Stimulated activated CD8-positive, alpha-beta memory T cell treated with anti-CD3 and anti-CD28 coated beads, Interleukin-12 subunit alpha, Interleukin-12 subunit beta, amount 100 ng/mL, for 1 hour (primary cell): ENCODE measurements at places on chromosomes 5 and 9.

GRCh38 chr5:31918739-31919138 is 255.4 kb downstream of the GOLPH3 start:
- DNase-seq: no peak

DNA sequence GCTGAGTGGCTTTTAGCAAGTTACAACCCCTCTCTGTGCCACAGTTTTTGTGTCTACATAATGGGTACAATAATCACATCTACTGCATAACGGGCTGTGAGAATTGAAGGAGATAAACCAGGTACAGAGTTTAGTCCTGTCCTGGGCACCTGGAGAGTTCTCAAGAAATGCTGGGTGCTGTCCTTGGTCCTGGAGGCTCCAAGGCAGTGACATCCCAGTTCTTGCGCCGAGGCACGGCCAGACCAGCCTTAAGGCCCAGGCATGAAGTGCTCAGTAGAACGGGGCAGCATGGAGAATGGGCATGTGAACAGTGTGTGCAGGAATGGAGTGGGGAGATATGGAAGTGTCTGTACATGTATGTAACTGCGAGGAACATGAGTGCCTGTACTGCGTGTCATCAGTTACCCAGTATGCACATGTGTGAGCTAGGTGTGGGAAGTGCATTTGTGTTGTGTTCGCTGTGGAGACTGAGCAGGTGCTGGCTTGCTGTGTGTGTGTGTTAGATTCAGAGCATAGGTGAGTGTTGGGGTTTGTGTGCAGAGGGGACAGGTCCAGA is 6.3 kb upstream of the UNC5A start:
- no peak for DNase-seq

- DNase-seq: no peak
Measured at GRCh38 chr9:105444130-105444529, 3.7 kb upstream of the FSD1L start.

GRCh38 chr9:120312031-120312430 is 267.9 kb downstream of the CDK5RAP2 start:
- DNase-seq: no peak

DNA sequence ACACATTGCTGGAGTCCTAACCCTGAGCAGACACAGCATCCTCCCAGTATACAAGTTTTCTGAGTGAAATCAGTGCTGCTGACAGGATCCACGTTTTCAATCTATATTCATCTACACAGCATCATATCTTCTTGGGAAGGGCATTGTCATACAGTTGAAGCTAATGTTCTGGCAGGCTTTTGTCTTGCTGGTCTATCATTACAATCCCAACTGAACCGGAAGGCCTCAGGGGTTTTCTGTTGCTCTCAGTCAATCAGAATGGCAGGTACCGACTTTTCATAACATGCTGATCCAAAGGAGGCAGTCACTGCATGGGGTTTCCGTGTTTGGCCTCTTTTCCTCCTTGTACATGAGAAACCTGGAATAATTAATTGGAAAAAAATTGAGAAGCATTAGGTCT is 2118.8 kb upstream of the WWC1 start:
- DNase-seq: no peak

DNA sequence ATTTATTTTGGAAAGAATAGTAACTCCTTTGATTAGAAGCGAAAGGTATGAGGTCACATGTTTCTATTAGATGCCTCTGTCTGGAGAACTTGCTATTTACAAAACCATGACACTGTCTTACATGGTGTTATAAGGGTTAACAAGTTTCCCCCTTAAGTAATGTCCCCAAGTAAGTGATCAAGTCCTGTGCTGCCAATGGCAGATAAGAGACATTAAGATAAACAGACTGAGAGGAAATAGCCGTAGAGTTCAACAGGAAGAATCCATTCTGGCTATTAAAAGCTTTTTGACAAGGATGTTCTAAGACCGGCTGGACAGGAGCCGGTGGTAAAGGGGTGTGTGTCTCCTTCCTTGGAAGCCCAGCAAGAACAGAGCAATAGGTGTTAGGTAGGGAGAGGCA is 257.5 kb downstream of the GADD45G start:
- DNase-seq: no peak

GRCh38 chr5:44402084-44402483 is 12.9 kb upstream of the FGF10 start:
- no peak for DNase-seq

GRCh38 chr5:91423871-91424270 is 40.8 kb upstream of the ARRDC3 start:
- DNase-seq: no peak

DNA sequence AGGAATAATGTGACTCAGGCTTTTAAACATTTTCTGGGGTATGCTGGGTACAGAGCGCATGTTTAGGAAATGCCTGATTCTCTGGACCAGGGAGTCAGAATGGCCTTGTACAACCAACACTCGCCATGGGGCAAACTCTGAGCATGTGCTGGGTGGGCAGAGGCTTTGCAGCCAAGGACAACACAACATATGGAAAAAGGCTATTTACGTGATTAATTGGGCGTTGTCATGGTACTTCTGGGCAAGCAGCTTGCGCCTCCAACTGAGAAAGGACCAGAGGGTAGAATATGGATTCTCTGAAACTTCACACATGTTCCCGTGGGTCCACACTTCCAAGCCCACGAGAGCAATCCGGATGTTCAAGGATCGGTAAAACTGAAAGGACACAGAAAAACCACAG is 49.1 kb downstream of the NIPAL4 start:
- DNase-seq: no peak

GRCh38 chr9:99506747-99507348 is 284.8 kb downstream of the SEC61B start:
- DNase-seq: no peak

- no peak for DNase-seq
Measured at GRCh38 chr5:10990634-10991033, 229.6 kb upstream of the DAP start.

GRCh38 chr5:35247648-35248034 is 17.4 kb upstream of the PRLR start:
- no peak for DNase-seq

- no peak for DNase-seq
Measured at GRCh38 chr5:141603923-141604717, 14.7 kb downstream of the DIAPH1 start.

DNA sequence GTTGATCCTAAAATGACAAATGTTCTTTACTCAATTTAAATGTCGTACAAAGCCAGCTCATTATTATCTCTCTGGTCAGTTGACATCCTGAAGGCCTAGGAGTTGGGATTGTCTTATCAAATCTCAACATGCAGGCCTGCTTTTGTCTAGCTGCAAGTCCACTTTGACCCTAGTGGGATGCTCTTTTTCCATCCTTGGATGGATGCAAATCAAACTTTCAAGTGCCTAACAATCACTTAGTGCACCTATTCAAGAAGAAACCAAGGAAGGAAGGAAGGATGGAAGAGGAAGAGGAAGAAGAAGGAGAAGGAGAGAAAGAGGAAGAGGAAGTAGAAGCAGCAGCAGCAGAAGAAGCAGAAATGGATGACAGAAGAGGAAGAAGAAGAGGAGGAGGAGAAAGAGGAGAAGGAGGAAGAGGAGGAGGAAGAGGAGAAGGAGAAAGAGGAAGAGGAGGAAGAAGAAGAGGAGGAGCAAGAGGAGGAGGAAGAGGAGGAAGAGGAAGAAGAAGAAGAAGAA is 109.6 kb downstream of the PIK3R1 start:
- no peak for DNase-seq

DNA sequence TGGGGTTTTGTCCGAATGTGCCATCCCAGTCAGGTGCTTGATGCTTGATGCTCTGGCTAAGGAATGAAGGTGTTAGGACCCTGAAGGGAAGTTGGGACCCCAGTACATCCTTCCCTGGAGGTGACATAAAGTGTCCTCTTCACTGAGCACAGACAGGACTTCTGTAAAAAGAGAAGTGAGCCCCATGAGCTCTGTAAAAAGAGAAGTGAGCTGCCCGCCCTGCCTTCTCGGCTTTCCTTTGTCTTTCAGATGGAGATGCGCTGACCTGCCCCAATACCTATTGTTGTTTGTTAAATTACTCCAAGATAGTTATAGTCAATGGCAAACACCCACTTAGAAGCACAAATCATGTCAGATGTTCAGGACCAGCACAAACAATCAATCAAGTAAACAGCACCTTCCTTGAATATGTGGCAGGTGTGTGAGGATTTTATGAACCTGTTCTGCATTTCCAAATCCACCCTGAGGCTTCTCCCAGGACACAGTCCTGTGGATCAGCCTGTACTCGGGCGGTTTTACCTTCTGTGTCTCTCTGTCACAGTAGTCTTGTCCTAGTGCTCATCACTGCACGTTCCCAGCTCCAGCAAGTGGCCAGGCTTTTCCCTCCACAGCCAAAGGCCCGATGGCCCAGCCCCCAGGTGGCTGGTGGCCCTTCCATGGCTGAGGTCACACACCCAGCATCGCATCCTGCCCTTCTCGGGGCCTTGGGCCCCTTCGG is 191.4 kb downstream of the MTRR start:
- DNase-seq: no peak

DNA sequence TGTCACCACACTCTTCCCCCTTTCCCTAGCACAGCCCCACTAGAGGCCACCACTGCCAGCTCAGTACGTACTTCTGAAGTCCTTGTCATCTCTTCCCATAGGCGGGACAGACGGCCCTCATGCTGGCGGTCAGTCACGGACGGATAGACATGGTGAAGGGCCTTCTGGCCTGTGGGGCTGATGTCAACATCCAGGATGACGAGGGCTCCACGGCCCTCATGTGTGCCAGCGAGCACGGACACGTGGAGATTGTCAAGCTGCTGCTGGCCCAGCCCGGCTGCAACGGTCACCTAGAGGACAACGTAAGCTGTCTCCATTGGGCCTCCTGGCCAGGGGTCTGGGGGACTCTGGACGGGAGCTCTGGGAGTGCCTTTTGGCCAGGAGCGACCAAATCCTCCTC is 99.4 kb upstream of the DMRT1 start:
- DNase-seq: no peak

GRCh38 chr9:4984171-4984620 is 876 bp upstream of the JAK2 start:
- no peak for DNase-seq

DNA sequence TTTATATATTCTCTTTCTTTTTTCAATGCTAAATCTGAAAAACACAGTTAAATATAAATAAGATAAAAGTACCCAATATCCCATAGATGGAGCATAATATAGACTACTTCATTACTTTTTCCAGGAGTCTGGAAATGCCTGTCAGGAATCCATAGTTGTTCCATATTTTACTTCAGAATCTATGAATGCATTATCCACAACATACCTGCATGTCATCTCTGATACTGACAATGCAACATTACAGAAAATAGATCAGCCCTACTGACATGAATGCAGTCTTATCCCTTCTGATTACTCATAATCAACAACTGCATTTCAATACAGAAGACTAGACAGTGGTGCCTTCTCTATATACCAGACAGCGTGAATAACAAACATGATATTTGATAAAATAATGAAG is 517.6 kb downstream of the PTPRD start:
- DNase-seq: no peak

- DNase-seq: no peak
Measured at GRCh38 chr5:57594436-57594835, 111.8 kb upstream of the ACTBL2 start.

DNA sequence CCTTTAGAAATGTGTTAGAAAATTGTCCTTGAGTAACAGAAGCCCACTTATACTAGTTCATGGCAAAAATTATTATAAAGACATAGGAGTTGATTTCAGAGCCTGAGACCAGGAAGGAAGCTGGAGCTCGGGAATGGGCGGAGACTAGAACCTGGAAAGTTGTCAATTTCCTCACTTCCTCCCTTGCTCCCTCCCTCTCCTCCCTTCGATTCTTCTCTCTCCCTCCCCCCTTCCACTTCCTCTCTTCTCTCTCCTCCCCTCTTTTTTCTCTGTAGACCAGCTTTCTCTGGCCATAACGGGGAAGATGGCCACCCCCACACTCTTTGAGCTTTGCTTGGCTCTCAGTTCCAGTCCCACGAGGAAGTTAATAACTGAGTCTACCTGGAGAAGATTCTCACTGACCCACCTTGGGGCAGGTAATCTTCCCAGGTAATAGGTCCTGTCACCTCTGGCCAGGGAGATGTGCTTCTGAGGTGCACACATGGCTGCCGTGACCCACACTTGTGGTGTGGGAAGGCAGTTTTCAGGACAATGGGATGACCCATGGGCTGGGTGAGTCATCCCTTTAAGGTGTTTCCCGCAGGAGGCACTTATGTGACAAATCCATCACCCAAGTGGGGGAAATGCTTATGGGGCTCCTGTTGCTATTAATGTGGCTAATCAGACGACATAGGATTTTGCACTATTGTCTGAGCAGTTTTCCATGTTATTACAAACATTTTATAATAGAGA is 78.7 kb downstream of the HSPA4 start:
- DNase-seq: no peak

- DNase-seq: no peak
Measured at GRCh38 chr9:134792627-134793026, 88.0 kb upstream of the FCN2 start.

GRCh38 chr5:57895766-57896165 is 413.2 kb upstream of the ACTBL2 start:
- no peak for DNase-seq

GRCh38 chr9:108182950-108183381 is 672.8 kb downstream of the ACTL7B start:
- DNase-seq: no peak

GRCh38 chr5:75058986-75059535 is 6.7 kb upstream of the GCNT4 start:
- no peak for DNase-seq

GRCh38 chr5:173852790-173853359 is 35.3 kb upstream of the CPEB4 start:
- no peak for DNase-seq

- DNase-seq: no peak
Measured at GRCh38 chr5:36297653-36298052, 4.0 kb downstream of the RANBP3L start.

DNA sequence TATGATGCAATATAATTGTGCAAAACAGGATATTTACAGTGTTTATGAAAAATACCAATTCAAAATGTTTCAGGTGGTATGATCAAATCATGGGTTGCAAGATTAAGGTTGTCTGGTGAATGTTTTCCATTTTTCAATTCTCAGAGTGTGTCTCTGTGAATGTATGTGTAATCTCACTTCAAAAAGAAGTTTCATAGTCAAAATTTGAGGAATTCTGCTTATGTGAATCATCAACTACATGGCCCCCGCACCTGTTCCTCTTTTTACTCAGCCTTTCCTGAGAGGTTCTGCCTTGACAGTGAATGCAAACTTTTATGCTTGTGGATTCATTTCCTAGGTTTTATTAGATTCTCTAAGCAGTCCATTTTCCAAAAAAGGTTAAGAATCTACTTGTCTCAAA is 32.1 kb downstream of the KCTD16 start:
- no peak for DNase-seq

DNA sequence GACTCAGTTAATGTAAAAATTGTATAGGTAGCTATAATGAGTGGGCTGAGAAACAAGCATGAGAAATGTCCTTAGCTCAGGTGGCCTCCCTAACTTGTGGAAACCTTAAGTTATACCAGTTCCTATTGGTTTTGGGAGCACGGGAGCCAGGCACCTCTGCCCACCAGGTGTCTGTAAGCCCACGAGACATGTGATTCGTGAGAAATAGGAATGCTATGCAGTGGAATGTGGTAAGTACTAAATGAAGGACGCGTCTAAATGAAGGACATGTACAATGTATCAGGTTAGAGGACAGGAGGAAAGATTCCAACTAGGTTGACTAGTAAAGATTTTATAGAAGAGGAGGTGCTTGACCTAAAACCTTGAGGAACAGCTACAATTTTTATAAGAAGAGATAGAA is 46.0 kb upstream of the F2RL2 start:
- no peak for DNase-seq
